ENCODE measurements at places on chromosomes 4 and X.
A peak's percentile ranks its signal among the peaks of the same experiment; 100 is the strongest.

GRCh38 chr4:8391071-8391470, 49.5 kb downstream of the ACOX3 start:
- DNase-seq = no peak

DNA sequence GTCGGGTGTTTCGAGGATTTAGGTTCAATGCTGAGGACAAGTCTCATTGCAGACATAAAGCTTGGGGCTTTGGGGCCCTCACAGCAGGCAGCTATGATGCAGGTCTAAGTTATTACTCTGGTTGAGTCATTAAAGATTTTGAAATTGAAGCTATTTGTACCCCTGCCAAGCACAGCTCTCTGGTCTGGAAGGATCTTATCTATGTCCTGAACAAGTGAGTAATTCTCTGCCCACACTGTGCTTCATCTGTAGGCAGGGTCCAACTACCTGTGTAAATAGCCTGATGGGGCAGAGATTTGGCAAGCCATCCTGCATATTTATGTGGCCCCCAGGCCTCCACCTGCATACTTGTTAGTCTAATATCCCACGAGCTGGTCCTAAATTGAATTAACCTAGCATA, 41.4 kb upstream of the MAGEA4 start:
- peak; percentile 71 for DNase-seq

- no peak for DNase-seq
These were observed 23.5 kb downstream of the CXCL8 start for GRCh38 chr4:73763877-73764276.

DNA sequence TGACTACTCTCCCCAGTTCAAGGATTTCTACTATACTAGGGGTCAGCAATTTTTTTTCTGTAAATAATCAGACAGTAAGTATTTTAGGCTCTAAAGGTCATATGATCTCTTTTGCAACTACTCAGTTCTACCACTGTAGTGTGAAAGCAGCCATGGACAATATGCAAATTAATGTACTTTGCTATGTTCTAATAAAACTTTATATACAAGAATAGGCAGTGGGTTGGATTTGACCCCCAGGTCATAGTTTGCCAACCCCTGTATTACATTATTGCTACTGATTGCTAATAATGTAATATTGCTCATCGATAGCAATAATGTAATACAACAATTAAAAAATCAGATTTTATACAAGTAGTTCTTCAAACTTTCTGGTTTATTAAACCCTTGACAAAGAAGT, 59.2 kb upstream of the GPR34 start:
- DNase-seq = no peak

DNA sequence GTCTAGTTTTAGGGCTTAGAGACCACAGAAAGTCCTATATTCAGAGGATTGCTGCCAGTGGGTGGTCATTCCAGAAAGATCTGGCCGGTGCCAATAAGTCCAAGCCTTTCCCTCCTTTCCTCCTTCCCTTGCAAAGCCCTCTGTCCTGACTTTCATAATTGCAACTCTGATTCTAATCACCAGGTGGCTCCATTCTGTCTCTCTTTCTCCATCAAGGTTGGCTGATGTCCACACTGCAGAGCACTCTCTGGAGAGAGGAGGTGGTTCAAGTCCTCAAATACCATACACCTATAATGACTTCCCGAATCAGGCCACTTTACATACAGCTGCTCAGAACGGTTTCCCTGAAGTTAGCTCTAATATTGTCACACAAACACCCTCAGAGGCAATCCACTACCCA, 22.4 kb upstream of the ARMCX4 start:
- peak; percentile 38 for DNase-seq

- no peak for DNase-seq
These were observed 62.1 kb upstream of the GRPR start for GRCh38 chrX:16061296-16061695.

- DNase-seq = peak; percentile 36
These were observed 31.6 kb downstream of the SH3KBP1 start for GRCh38 chrX:19855700-19856381.
